ENCODE measurements at places on chromosomes 3 and 15. TPM values are rescaled to one million over a fixed set of nuclear protein-coding genes. Genes with fewer than 3 reads are reported as not detected.

- DNase-seq = no peak
Observed at GRCh38 chr3:63069806-63070475, 194.7 kb upstream of the CADPS start.

- DNase-seq = no peak
Observed at GRCh38 chr3:119600732-119601131, 3.0 kb downstream of the PLA1A start.

DNA sequence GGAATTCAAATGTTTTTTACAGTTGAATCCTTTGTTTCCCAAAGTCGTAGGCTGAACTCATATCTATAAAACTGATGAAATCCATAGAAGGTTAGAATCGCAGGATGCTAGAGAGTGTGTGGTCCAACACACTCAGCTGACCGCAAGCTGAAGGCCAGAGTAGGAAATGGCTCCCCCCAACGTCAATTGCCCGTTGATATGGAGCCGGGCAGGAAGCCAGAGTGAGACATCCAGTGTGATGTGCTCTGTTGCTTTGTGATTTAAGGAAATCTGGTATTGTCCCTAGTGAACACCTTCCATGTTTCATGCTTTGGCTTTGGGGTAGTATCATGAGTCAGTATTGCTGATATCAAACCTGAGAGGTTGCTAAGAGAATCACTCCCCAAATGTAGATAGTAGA is 5.8 kb upstream of the MEX3B start:
- DNase-seq = no peak

DNA sequence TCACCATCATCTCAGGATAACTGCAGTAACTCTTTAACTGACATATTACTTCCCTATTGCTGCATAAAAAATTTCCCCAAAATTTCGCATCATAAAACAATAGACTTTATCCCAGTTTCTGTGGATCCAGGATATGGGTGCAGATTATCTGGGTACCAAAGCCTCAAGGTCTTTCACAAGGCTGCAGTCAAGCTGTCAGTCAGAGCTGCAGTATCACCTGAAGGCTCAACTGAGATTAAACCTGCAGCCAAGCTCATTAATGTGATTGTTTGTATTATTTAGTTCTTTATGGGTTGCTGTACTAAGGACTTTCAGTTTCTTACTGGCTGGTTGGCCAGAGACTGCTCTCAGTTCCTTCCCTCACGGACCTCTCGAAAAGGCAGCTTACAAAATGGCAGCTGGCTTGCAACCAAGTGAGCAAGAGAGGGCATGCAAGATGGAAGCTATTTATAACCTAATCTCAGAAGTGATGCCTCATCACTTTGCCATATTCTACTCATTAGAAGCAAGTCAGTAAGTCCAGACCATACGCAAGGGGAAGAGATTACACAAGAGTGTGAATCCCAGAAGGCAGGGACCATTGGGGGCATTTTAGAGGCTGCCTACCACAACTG is 54.9 kb downstream of the DCUN1D1 start:
- no peak for DNase-seq

DNA sequence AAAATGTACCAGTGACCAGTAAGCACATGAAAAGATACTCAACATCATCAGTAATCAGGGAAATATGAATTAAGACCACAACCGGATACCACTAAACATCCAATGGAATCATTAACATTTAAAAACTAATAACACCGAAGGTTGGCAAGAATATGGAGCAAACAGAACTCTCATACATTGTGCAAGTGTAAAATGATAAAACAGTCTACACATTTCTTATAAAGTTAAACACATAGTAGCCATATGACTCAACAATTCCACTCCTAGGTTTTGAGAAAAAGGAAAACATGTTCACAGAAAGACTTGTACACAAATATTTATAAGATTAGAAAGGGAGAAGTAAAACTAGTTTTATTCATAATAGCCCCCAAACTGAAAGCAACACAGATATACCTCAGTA is 60.3 kb upstream of the SLCO2A1 start:
- DNase-seq = peak; percentile 27

Gene RAD51
- 5.1 TPM for polyA plus RNA-seq

All from AG04450 (cell line).